NCI-H1436 treated with DMSO at 0.1 percent for 48 hours (cell line): ENCODE measurements at places on chromosomes 5 and 9.
A peak's percentile ranks its signal among the peaks of the same experiment; 100 is the strongest.

DNA sequence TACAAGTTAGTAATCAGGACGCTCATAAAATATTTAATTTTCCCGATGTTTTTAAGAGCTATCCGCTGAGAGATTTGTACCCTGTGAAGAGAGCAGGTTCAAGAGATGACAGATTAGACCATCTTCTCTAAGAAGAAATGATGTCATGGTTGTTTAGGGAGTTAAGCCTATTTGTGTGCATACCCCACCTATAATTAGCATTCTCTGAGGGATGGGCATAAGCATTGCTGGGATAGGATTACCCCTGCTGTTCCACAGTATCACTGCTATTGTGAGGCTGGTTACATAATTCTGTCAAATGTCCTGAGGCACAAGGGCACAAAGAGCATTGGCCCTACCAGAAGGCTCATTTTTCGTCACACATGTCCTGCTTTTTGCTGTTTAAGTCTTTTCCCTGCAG lies 687.0 kb downstream of the CETN3 start:
- DNase-seq: no peak

GRCh38 chr9:2526071-2526828 lies 95.3 kb upstream of the VLDLR start:
- no peak for DNase-seq

DNA sequence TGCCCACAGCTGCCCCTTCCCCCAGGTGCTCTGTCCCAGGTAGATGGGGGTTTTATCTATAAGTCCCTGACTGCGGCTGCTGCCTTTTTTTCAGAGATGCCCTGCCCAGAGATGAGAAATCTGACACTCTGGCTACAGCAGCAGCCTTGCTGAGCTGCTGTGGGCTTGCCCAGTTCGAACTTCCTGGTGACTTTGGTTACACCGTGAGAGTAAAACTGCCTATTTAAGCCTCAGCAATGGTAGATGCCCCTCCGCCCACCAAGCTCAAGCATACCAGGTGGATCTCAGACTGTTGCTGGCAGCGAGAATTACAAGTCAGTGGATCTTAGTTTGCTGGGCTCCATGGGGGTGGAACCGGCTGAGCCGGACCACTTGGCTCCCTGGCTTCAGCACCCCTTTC lies 56.8 kb downstream of the MINAR2 start:
- no peak for DNase-seq

DNA sequence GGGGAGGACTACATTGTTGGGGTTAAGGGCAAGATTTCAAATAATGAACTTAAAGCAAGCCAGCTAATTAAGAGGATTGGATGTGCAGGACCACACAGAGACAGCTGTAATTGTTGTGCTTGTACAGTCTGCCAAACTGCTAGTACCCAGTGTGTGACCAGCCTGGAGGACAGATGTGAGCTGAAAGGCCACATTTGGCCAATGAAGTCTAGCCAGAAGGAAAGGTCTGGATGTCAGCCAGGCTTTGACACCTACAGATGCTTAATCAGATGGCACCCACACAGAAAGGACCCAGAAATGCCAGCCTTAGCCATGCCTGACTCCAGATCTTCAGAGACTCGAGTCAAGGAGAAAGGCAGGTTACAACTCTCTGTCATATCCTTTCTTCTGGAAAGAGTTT lies 491.1 kb downstream of the KIF4B start:
- no peak for DNase-seq

GRCh38 chr9:23603311-23603710 lies 222.7 kb downstream of the ELAVL2 start:
- no peak for DNase-seq

GRCh38 chr9:71859939-71860338 lies 51.1 kb downstream of the ABHD17B start:
- DNase-seq: peak; percentile 10

DNA sequence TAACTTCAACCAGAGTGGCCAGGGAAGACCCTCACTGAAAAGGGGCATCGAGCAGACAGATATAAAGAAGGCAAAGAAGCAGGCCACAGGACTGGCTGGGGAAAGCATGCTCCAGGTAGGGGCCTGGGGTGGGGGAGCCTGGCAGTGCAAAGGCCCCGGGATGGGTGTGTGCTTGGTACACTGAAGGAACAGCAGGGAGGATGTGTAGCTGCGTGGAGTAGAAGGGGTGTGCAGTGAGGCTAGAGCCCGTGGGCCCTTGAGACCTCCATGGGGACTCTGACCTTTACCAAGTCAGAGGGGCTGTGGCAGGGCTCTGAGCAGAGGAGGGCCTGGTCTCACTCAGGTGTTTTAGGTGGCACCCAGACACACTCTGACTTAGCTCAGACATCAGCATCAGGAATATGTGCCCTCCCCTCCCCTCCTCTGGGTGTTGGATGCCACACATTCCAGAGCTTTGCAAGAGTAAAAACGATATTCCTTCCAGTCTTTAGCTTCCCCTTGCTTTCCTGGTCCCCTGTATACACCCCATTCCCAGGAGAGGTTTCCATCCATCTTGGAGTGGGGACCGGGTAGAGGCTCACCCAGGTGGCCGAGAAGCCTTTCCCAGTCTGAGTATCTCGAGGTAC lies 7.6 kb downstream of the TRIM7 start:
- no peak for DNase-seq

GRCh38 chr9:116149844-116150243 lies 3.7 kb upstream of the PAPPA start:
- no peak for DNase-seq

DNA sequence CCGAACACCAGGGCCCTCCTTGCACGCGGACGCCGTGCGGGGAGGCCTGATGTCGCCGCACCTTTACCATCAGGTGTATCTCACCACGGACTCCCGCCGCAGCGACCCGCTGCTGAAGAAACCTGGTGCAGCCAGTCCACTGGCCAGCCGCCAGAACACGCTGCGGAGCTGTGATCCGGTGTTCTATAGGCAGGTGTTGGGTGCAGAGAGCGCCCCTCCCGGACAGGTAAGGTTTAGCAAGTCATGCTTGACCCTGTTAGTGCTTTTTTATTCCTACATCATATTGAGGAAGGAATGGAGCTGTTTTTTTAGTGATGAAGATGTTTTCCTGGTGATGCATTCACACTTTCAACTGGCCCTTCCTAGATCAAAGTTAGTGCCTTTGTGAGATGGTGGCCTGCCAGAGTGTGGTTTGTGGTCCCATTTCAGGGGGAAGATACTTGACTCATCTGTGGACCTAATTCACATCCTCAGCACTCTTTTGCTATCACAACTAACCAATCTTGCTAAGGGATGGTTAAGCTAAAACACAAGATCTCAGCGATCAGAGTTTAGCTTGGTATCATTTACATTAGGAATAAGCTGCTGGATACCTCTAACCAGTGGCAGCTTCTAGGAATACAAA lies 2.7 kb downstream of the PCDHGC3 start:
- DNase-seq: no peak

- DNase-seq: no peak
These were observed 12.7 kb upstream of the DAB2 start for GRCh38 chr5:39437467-39437866.

- DNase-seq: no peak
These were observed 24.4 kb downstream of the BHMT start for GRCh38 chr5:79135790-79136553.

DNA sequence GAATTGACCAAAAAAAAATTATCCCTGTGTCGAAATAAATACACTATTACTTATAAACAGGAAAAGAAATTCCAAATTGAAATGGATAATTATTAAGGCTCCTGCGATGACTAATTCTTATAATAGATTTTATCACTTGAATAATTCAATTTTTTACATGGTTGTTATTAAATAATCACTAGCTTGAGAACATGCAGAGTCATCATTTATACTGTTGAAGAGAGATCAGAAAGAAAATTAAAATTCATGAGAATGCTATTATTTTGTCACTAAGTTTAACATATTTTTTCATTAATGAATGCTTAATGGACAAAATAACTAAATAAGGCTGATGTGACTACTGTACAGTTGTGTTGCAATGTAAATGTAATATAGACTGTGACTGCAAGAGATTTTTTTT lies 1011.3 kb upstream of the C9orf72 start:
- no peak for DNase-seq

DNA sequence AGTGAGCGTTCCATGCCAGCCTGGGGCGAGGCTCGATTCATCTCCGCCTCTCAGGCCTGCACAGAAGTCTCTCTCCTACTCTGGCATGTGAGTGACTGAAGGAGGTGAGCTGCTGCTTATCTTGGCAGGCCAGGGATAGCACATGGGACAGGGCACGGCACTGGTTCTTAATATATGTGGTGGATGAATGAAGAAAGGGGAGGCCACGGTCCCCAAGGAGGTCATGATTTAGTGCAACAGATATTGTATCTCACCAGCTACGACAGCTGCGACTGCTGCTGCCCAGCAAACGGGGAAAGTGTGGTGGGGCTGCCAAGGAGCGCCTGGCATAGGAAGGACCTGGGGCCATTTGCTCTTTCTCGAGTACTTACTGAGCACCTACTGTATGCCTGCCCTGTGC lies 19.3 kb upstream of the MAPK9 start:
- DNase-seq: no peak
